RPMI7951 (cell line): ENCODE measurements at places on chromosomes 7 and 10. TPM values are rescaled to one million over a fixed set of nuclear protein-coding genes. Genes with fewer than 3 reads are reported as not detected.
A peak's percentile ranks its signal among the peaks of the same experiment; 100 is the strongest.

The NRAP gene
- not detected in 2 replicates for total RNA-seq

The TRIM50 gene
- total RNA-seq: not detected in 2 replicates

The ACHE gene
- total RNA-seq: not detected in 2 replicates

The WDR11 gene
- 33.4 and 33.5 TPM in 2 replicates for total RNA-seq

DNA sequence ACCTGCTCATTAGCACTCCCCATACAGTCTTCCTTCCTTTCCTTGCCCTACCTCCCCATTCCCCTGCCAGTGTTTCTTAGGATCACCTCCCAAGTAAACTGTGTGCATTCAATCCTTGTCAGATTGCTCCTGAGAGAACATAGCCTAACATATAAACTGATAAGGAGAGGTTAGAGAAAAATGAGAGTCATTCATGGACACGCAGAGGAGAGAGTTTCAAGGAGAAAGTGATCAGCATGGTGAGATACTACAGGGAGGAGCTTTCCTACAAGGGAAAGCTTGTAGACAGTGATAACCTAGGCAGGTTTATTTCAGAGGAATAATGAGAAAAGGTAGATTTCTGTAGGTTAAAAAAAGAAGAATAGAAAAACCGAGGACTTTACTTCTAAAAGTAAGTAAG, 2.8 kb upstream of the ZC3HAV1L start:
- no peak for DNase-seq

- DNase-seq: no peak
Measured at GRCh38 chr7:149621776-149622175, 124.2 kb upstream of the ZNF746 start.

- no peak for DNase-seq
Measured at GRCh38 chr7:133461421-133461820, 208.5 kb downstream of the EXOC4 start.

DNA sequence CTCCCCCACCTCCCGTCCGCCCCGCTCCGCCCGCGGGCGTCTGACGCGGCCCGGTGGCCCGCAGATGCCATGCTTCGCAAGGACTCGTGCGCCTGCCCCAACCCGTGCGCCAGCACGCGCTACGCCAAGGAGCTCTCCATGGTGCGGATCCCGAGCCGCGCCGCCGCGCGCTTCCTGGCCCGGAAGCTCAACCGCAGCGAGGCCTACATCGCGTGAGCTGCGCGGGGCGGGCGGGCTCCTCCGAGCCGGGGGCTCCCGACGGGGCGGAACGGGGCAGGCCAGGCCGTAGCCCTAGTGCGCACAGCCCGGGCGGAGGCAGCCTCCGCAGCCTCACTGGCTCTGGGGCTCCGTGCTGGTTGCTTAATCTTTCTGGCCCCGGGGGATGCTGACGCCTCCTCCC, 2.8 kb downstream of the ASIC3 start:
- DNase-seq: peak; percentile 67

- peak; percentile 20 for DNase-seq
Measured at GRCh38 chr10:72659694-72660093, 32.2 kb upstream of the MCU start.

- peak; percentile 47 for DNase-seq
Measured at GRCh38 chr7:33754933-33755928, 150.1 kb upstream of the BMPER start.

- DNase-seq: no peak
Measured at GRCh38 chr7:140769852-140770251, 73.3 kb downstream of the NDUFB2 start.

GRCh38 chr7:99267481-99267840, 5.2 kb upstream of the MYH16 start:
- peak; percentile 97 for DNase-seq

GRCh38 chr7:104934665-104935064, 79.3 kb upstream of the KMT2E start:
- DNase-seq: no peak

GRCh38 chr7:636396-636795, 90.1 kb upstream of the DNAAF5 start:
- DNase-seq: peak; percentile 25

DNA sequence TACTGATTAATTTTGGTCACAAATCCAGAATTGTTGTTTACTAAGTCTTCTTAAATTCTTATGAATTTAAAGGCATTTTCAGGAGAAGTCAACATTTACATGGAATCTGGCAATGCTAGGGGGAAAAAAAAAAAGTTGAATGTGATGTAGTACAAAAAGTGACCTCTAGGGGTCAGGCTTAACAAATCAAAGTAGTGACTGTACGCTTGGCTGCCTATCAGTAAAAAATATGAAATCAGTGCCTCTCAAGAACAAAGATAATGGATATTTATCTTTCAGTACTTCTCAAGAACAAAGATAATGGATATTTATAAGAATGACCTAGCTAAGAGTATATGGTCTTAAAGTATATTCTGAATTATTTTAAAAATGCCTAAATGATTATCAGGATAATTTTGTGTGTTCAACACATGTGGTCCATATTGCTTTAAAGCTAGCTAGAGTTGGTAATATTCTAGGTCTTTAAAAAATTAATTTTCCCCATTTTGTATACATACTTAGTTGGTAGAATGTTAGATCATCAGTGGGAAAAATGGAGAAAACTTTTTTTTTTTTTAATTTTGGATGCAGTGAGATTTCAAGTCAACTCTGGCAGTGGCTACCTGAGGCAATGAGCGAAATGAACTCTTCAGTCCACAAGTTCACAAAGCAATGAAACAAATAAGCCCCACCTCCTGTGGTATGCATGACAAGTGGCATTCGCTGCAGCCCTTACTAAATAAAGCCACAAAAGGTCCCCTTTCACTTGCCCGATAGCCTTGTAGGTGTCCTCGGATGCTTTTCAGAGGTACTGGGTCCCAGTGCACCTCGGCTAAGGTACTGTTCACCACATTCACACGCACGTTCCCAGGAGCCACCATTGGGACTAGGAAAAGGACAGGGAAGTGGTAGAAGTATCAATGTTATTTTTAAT, 51.2 kb upstream of the LAMB4 start:
- DNase-seq: peak; percentile 53

DNA sequence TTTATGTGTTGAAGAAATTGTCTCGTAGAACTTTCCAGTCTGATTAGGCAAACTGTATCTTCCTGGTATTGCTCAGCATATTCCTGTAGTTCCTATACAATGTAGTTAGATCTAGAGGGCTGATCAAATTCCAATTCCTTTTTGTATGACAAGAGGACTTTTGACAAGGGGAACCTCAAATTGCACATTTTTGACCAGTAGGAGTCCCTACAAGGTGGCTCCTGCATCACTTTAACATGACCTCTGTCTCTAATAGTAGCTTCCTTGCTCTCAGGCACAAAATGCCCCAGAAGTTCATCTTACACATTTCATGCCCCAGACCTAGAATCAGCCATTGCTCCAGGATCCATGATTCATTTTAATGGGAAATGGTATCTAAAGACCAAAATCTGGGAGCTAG, 18.7 kb downstream of the HERPUD2 start:
- DNase-seq: no peak
